ENCODE measurements at places on chromosomes 7 and 10.

- DNase-seq: no peak
Observed at GRCh38 chr7:1550846-1551155, 5.2 kb downstream of the TMEM184A start.

GRCh38 chr10:10564081-10564794 is 453.4 kb upstream of the CELF2 start:
- no peak for DNase-seq

DNA sequence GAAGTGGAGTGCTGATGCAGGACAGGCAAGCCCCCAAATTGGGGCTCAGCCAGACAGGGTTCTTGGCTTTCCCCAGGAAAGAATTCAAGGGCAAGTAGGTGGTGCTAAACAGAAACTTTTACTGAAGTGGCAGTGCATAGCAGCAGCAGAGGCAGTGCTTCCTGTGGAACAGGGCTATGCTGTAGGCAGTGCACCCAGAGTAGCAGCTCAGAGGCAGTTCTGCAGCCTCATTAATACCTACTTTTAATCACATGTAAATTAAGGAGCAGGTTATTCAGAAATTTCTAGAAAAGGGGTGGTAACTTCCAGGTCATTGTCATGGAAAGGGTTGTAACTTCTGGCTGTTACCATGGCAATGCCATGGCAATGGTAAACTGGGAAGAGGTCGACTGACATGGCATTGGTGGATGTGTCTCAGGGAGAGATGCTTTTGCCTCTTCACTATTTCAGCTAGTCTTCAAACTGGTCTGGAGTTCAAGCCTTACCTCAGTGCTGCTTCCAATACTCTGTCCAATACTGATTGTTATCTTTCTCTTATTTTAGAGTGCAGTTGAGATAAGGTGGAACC is 29.2 kb downstream of the PRSS58 start:
- DNase-seq: no peak

DNA sequence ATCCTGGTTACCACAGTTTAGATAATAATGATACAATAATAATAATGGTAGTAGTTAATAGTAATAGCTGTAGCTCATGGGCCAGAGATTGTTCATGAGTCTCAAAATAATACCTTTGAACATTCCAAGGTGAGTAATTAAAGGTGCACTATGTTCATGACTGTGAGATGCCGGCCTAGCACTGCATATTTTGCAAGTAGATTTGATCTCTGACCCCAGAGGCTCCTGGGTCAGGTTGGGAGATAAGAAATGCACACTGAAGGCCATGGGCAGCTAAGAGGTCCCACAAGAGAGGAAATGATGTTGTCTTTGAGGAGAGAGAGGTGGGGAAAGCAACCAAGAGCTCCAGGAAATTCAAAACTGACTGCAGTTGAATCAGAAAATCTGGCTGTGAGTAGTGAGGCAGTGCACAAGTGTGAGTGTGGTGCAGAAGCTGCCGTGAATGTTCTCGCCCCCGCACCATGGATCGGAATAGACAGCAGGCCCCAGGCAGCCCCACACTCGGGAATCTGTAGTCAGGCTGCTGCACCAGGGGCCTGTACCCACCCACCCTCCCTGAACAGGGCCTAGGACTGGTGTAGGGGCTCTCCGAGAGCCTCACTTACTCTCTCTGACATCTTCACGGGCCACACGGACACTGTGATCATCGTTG is 11.9 kb downstream of the CPXM2 start:
- no peak for DNase-seq

DNA sequence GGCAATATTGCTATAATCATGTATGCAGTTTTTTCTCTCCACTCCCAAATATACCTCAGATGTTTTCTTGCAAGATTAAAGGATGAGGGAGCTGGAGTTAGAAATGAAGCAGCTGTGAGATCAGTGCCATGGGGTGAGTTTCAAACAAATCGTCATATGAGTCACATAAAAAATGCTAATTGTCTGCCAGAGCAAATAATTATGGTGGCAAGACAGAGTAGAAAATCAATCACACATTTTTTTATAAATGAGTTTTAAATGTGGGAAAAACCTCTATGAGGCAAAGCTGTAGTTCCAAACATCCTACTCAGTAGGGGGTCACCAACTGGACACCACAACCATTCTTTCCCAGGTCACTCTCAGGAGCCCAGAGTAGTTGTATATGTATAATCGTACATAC is 55.3 kb downstream of the CH25H start:
- no peak for DNase-seq

DNA sequence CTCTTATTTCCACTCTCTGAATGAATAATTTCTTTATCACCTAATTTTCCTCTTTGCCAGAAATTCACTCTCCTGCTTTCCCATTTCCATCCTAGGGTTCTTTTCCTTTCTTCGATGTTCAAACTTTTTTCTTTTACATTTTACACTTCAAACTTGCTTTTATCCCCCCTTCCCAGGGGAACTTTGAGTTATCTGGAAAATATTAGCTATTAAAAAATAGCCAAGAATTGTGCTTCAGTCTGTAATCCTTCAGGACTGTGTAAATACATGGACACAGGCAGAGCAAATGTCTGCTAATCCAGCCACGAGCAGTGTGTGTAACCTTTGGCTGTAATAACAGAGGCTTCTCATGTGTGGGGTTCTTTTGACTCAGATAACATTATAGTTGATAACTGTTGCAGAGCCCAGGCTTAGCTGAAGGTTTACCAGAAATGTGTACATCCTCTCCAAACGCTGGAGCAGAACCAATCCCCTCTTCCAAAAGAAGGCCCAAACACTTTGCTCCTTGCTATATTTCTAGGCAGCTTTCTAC is 4.6 kb downstream of the ASB4 start:
- DNase-seq: no peak
